ENCODE measurements at places on chromosomes 7 and 10. TPM values are rescaled to one million over a fixed set of nuclear protein-coding genes. Genes with fewer than 3 reads are reported as not detected.

DNA sequence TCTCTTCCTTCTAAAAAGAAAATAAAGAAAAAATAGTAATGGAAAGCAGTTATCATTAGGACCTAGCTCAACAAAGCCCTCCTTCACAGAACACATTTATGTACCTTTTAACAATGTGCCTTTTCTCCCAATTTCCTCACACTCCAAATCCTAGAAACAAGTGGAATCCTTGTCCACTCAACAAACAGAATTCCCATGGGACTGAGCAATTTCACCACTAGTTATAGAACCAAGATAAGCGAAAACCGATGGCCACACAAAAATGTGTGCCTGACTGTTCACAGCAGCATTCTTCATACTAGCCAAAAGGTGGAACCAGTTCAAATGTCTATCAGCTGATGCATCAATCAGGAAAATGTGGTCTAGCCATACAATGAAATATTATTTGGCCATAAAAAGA, 17.3 kb downstream of the DCLRE1C start:
- no peaks in the 10 kb centered on the region for H3K27me3 ChIP-seq
- no peak overlapping the region for H3K27ac ChIP-seq
- H3K4me3 ChIP-seq: no peak overlapping the region
- H3K36me3 ChIP-seq: no peaks in the 10 kb centered on the region

GRCh38 chr10:33126742-33127141, 168.7 kb upstream of the ITGB1 start:
- H3K4me1 ChIP-seq: peaks cover 16% of the 10 kb centered on the region
- no peak overlapping the region for H3K27ac ChIP-seq
- no peaks in the 10 kb centered on the region for H3K27me3 ChIP-seq
- no peaks in the 10 kb centered on the region for H3K36me3 ChIP-seq
- no peak overlapping the region for H3K4me3 ChIP-seq

DNA sequence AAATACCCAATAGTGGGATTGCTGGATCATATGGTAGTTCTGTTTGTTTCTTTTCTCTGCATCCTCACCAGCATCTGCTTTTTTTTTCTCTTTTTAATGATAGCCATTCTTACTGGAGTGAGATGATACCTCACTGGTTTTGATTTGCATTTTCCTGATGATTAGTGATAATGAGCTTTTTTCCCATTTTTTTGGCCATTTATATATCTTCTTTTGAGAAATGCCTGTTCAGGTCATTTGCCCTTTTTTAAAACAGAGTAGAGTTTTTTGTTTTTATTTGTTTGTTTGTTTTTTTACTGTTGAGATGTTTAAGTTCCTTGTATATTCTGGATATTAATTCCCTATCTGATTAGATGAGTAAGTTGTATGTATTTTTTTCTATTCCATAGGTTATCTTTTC, 205.8 kb upstream of the KAT6B start:
- no peak overlapping the region for H3K4me3 ChIP-seq
- DNase-seq: no peak
- H3K27ac ChIP-seq: no peak overlapping the region
- H3K4me1 ChIP-seq: no peaks in the 10 kb centered on the region
- no peaks in the 10 kb centered on the region for H3K36me3 ChIP-seq

DNA sequence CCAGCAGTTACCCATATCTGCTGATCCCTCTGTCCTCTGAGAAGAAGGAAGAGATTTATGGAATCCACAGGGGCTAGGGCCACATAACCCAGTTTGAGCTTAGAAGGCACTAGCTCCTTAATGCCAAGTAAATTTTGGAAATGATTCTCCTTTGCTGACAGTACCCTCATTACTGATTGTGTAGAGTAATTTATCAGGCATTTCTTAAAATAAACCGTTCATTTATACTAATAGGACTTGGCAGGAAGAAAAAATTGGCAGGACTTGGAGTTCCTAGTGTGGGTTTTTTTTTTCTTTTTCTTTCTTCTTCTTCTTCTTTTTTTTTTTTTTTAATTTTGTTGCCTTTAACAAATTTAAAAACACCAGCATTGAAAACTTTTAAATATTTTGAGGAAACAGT, 645.7 kb downstream of the SUGCT start:
- H3K27ac ChIP-seq: no peak overlapping the region
- no peak overlapping the region for H3K4me3 ChIP-seq
- H3K4me1 ChIP-seq: no peaks in the 10 kb centered on the region
- no peaks in the 10 kb centered on the region for H3K36me3 ChIP-seq
- DNase-seq: no peak

DNA sequence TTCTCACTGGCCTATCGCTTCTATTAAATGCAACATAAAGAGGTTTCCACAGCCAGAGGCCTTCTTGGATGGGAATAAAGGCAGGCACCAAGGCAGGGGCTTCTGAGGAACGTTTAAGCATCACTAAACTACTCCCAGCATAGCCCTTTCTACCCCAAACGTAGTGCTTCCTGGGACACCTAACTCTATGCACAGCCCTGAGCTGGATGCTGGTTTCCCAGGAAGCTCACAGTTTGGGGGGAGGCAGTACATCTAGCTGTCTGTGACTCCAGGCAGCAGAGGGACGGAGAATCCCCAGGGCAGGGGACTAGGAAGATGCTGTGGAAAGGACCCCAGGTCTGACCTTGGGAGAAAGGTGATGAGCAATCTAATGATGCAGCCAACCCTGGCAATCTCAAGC, 192.8 kb upstream of the ZMIZ1 start:
- no peaks in the 10 kb centered on the region for H3K36me3 ChIP-seq
- no peaks in the 10 kb centered on the region for H3K27me3 ChIP-seq
- no peak overlapping the region for H3K27ac ChIP-seq
- H3K4me3 ChIP-seq: no peak overlapping the region
- no peak for DNase-seq

GRCh38 chr10:29533046-29533445, 101.7 kb downstream of the SVIL start:
- no peaks in the 10 kb centered on the region for H3K27me3 ChIP-seq
- H3K4me3 ChIP-seq: no peak overlapping the region
- no peak for DNase-seq
- H3K27ac ChIP-seq: no peak overlapping the region

DNA sequence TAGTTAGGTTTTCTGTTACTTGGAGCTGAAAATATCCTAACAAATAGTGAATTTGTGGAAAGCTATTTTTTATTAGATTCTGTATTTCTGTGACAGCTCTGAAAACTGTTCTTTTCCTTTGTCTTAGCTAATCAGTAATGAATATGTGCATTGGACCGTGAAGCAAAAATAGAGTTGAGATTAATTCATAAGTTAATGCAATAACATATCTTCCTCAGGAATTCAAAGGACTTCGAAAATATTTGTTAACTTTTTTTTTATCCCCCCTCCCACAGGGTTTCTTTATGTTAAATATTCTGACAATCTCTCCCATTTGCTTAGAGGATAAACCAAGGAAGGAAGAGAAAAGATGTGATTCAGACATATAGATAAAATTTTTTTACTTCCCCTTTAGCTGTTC, 101.4 kb downstream of the PODXL start:
- H3K4me3 ChIP-seq: no peak overlapping the region
- DNase-seq: no peak
- H3K4me1 ChIP-seq: no peaks in the 10 kb centered on the region
- H3K36me3 ChIP-seq: no peaks in the 10 kb centered on the region

DNA sequence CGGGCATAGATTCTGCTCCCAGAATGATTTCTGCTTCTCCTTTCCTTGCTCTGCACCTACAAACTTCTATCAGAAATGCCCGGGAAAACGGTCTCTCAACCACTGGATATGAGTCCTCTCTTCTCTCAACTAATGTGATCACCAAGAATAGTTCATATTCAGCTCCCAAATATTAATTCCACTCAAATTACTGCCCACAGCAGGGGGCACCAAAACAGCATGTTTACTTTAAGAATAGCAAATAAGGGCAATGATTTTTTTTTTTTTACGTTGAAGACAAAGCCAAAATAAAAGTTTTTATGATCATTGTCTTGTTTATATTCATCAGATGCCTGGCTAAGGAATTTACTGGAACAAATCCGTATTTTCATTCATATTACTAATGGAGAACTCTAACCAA, 94.9 kb upstream of the PRSS1 start:
- no peak overlapping the region for H3K4me3 ChIP-seq
- no peaks in the 10 kb centered on the region for H3K27me3 ChIP-seq
- H3K36me3 ChIP-seq: no peaks in the 10 kb centered on the region
- no peak for DNase-seq
- no peak overlapping the region for H3K27ac ChIP-seq
- H3K4me1 ChIP-seq: no peaks in the 10 kb centered on the region

- no peaks in the 10 kb centered on the region for H3K36me3 ChIP-seq
- H3K27me3 ChIP-seq: no peaks in the 10 kb centered on the region
- peaks cover 27% of the 10 kb centered on the region for H3K4me1 ChIP-seq
- DNase-seq: peak; percentile 83
- H3K4me3 ChIP-seq: no peak overlapping the region
- peak overlapping the region; percentile 16 for H3K27ac ChIP-seq
These were observed 75.6 kb downstream of the CTBP2 start for GRCh38 chr10:125084614-125085257.

- H3K4me1 ChIP-seq: no peaks in the 10 kb centered on the region
- no peaks in the 10 kb centered on the region for H3K36me3 ChIP-seq
- no peak overlapping the region for H3K4me3 ChIP-seq
- H3K27me3 ChIP-seq: no peaks in the 10 kb centered on the region
- DNase-seq: no peak
These were observed 3.4 kb upstream of the NRG3 start for GRCh38 chr10:81871558-81871957.

DNA sequence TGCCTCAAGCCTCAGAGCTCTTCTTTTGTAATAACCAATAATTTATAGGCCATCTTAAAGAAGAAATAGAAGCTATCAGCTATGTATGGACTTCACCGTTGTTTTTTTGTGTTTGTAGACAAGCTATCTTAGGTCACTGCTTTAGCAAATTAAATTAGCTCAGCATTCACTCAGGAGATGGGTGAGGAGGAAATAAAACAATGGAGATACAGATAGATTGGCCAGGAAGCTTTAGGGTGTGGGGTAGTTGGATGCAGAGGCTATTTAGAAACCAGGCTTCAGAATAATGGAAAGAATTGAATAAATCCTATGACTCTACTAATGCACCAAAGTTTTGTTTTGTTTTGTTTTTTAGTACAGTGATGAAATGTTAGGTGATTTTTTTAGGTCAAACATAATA, 66.1 kb downstream of the MDFIC start:
- no peaks in the 10 kb centered on the region for H3K36me3 ChIP-seq
- no peak overlapping the region for H3K4me3 ChIP-seq
- no peaks in the 10 kb centered on the region for H3K4me1 ChIP-seq

- no peaks in the 10 kb centered on the region for H3K36me3 ChIP-seq
- DNase-seq: no peak
- H3K4me3 ChIP-seq: no peak overlapping the region
- H3K27me3 ChIP-seq: no peaks in the 10 kb centered on the region
- H3K27ac ChIP-seq: no peak overlapping the region
- no peaks in the 10 kb centered on the region for H3K4me1 ChIP-seq
These were observed 23.5 kb downstream of the CH25H start for GRCh38 chr10:89183571-89183970.

DNA sequence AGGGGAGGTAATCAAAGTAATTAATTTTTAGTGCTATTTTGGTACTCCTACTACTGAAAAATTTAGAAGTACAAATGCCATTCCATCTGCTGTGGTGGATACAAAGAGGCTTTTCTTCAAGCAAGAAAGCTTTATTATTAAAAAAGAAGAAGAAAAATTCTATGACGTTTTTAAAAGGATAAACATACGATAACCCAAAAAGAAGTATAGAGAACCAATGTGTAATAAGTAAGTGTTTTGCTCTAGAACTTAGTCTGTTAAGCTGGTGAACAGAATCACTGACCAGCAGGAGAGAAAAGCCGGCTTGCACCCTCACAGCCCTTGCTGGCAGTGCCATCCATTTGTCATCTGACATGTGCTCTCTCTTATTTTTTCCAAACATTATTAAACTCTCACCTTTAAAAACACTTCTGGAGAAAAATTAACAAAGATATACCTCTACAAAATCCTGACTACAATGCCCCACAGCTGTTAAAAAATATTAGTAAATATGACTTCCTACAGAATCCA, 81.5 kb downstream of the SRPK2 start:
- peaks cover 2% of the 10 kb centered on the region for H3K4me1 ChIP-seq
- no peaks in the 10 kb centered on the region for H3K36me3 ChIP-seq
- DNase-seq: no peak
- no peak overlapping the region for H3K4me3 ChIP-seq
- H3K27me3 ChIP-seq: no peaks in the 10 kb centered on the region
- no peak overlapping the region for H3K27ac ChIP-seq

- no peak overlapping the region for H3K4me3 ChIP-seq
- H3K27ac ChIP-seq: no peak overlapping the region
- H3K4me1 ChIP-seq: peaks cover 3% of the 10 kb centered on the region
- peak; percentile 25 for DNase-seq
- no peaks in the 10 kb centered on the region for H3K36me3 ChIP-seq
These were observed 63.3 kb upstream of the PRKG1 start for GRCh38 chr10:51010977-51011376.

DNA sequence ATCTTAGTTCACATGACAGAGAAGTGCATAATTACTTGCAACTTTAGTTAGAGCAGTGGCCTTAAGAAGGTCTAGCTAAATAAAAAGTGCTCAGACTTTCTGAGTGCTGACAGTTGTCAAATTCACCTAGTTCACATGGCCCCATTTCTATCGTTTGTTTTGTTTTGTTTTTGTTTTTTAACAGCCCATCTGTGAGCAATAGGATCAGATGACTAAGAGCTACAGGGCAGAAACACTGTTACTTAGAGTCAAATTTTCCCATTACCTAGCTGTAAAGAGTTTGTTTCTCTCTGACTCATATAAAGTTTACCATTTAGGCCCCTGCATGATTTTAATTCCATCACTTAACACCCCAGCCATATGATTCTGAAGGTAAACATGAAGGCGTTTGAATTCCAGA, 18.8 kb downstream of the CAV1 start:
- H3K27ac ChIP-seq: no peak overlapping the region
- no peak for DNase-seq
- no peaks in the 10 kb centered on the region for H3K27me3 ChIP-seq
- H3K36me3 ChIP-seq: no peaks in the 10 kb centered on the region
- no peak overlapping the region for H3K4me3 ChIP-seq

GRCh38 chr10:71585564-71586290, 133.9 kb downstream of the C10orf105 start:
- H3K4me3 ChIP-seq: no peak overlapping the region
- H3K4me1 ChIP-seq: no peaks in the 10 kb centered on the region
- no peak for DNase-seq

GRCh38 chr10:61470740-61471139, 17.6 kb upstream of the TMEM26 start:
- H3K36me3 ChIP-seq: no peaks in the 10 kb centered on the region
- no peak overlapping the region for H3K27ac ChIP-seq
- no peaks in the 10 kb centered on the region for H3K27me3 ChIP-seq
- no peaks in the 10 kb centered on the region for H3K4me1 ChIP-seq
- no peak overlapping the region for H3K4me3 ChIP-seq

DNA sequence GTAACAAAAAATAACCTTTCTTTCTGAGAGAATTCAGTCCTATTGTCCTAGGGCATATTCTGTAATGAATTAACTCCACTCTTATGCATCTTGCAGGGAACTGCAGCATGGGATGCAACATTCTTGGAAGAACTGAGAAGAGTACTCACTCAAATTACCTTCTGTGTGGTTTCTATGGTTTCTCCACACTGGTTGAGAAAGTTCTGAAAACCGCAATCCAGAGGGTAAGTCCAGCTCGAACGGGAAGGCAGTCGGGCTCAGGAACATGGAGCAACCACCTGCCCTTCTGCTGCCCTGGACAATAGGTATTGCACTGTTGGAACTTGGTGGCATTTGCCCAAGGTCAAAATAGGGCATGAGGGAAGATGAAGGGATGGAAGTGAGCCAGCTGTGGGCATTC, 59.6 kb upstream of the CDK13 start:
- H3K36me3 ChIP-seq: no peaks in the 10 kb centered on the region
- no peak for DNase-seq
- H3K27me3 ChIP-seq: no peaks in the 10 kb centered on the region
- H3K4me1 ChIP-seq: no peaks in the 10 kb centered on the region
- H3K27ac ChIP-seq: no peak overlapping the region
- H3K4me3 ChIP-seq: no peak overlapping the region

The COL1A2 gene
- total RNA-seq: 497 TPM

The TMEM229A gene
- not detected for total RNA-seq

The ADARB2 gene
- total RNA-seq: 2.0 TPM

The FAM200A gene
- 9.1 TPM for total RNA-seq
